Prostate gland (tissue), 2 donors: ENCODE measurements at places on chromosomes 13 and 19. TPM values are rescaled to one million over a fixed set of nuclear protein-coding genes. Genes with fewer than 3 reads are reported as not detected.

- no peak for DNase-seq
Measured at GRCh38 chr13:75792526-75793187, 156.5 kb downstream of the LMO7 start.

DNA sequence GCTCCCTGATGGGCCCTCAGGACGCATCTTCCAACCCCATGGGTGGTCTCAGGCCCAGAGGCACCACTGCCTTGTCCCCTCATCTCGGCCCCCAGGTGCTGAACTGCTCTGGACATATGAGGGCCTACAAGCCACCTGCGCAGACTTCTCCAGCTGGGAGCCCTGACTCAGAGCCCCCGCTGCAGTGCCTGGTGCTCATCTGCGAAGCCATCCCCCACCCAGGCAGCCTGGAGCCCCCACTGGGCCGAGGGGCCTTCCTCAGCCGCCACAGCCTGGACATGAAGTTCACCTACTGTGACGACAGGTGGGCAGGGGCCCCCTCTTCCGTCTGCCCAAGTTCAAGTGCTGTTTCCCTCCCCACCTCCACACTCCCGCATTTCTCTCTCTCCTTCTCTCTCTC is 12.2 kb downstream of the HIF3A start:
- DNase-seq: no peak

DNA sequence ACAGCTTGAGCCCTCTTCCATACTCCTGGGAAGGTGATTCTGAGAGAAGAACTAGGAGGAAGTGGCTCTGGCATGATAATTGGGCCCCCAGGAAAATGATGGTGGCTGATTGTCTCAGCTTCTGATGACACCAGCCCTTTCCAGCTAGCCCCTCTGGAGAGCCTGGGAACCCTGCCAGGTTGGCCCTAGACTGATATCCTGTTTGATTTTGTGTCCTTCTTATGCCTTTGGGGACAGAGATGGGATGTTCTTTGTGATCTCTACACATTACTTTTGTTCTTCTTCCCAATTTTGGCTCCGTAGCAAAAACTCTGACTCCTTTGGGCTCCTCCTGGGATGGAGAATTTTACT is 39.7 kb downstream of the ERICH6B start:
- DNase-seq: no peak

DNA sequence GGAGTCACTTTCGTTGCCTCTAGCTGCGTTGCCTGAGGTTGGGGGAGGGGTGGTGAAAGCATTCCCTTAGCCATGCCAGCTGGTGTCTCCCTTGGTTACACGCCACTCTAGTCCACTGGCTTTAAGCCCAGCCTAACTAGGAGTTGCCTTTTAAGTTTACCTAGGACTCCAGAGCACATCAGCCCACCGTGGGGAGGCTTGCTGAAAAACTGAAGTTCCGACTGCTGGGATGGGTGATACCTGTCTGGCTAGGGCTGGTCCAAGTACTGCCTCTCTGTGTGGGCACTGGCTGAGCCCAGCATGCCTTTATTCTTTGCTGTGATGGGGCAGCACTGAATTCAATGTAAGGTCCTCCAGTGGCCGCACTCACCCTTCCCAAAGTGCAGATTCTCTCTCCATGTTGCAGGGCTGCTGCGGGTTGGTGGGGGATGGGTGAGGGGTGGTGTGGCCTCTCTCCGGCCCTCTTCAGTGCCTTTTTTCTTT is 11.8 kb upstream of the CEACAM1 start:
- no peak for DNase-seq

GRCh38 chr19:45311621-45312020 is 11.1 kb downstream of the CKM start:
- DNase-seq: no peak

DNA sequence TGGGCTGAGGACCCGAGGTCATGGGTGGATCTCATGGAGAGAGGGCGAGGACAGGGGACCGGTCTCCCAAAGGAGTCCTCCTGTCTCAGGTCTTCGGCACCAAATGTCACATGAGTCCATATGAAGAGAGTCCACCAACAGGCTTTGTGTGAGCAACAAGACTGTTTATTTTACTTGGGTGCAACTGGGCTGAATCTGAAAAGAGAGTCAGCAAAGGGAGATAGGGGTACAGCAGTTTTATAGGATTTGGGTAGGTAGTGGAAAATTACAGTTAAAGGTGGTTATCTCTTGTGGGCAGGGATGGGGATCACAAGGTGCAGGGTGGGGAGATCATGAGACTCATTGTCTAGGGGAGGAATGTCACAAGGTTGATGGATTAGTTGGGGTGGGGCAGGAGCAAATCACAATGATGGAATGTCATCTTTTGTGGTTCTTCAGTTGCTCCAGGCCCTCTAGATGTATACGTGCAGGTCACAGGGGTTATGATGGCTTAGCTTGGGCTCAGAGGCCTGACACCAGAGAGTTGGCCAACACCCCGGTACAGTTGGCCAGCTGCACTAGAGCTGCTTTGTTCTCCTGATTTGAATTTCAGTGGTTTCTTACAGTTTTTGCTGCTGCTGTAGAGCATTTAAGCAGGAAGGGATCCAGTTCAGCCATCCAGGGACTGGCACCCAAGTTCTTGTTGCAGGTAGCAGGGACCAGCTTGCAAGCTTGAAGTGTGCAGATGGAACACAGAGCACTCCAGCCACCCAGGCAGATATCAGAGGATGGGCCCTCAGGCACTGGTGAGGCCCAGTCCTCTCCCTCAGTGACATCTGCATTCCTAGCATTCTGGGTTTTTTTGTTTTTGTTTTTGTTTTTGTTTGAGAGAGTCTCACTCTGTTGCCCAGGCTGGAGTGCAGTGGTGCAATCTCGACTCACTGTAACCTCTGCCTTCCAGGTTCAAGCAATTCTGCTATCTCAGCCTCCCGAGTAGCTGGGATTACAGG is 26.4 kb upstream of the IGFL1 start:
- DNase-seq: no peak

DNA sequence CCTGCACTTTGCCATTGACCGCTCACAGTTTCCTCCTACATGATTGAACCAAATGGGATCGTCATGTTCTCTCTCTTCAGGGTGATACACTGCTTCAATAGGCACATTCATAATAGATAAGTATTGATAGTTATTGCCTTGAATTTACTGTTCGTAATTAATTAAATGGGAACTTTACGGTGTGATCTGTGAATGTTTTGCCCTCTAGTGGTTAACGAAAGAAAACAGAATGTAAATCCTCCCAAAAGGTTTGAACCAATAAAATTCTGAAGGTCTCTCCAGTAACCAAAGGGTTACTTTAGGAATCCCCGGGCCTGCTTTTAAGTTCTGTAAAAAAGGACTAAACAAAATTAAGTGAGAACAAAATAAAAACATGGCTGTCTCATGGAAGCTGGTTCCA is 389.3 kb downstream of the DACH1 start:
- DNase-seq: no peak

DNA sequence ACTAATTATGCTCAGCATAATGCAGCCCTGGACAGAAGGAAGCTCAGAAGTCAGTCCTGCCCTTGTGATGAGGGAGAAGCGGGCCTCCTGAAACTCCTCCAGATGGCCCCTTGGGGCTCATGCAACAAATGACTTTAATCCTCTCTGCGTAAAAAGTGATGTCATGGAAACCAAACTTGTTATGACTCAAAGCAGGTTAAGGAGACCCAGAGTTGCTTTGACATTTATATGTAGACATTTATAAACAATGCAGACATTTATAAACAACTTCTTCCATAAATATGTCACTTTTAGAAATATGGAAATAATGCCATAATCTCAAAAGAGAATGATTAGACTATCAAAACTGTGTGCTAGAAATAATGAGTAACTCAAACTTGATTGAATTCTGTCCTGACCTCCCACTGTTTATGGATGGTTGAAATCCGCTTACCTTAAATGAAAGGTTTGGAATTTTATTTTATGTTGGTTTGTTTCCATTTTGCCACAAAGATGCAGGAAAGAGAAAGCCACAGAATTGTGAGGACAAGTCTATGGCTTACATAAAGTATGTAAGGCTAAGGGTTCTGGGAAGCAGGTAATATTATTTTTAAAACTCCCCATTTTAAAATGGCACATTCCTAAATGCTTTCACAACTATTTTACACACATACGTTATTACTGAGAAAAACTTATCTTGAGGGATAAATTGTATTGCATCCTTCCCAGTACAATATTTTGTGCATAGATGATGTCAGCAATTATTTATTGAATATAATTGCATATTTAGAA is 73.7 kb downstream of the CYSLTR2 start:
- DNase-seq: no peak

DNA sequence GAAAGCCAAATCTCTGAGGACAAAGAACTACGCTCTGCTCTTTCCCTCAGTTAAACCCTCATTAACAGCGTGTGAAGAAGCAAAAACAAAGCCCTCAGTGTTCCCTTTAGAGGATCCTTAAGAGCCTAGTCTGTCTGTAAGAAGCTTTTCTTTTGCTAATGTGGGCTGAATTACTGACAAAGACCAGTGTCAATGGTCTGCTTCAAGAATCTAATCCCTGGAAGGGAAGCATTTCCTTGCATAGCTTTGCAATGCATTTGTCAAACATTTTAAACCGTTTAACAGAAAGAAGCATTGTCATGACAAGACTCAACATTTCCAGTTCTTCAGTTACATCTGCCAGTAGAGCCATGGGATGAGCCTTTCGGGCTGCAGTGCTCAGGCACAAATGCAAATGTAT is 64.9 kb downstream of the EDNRB start:
- DNase-seq: no peak

DNA sequence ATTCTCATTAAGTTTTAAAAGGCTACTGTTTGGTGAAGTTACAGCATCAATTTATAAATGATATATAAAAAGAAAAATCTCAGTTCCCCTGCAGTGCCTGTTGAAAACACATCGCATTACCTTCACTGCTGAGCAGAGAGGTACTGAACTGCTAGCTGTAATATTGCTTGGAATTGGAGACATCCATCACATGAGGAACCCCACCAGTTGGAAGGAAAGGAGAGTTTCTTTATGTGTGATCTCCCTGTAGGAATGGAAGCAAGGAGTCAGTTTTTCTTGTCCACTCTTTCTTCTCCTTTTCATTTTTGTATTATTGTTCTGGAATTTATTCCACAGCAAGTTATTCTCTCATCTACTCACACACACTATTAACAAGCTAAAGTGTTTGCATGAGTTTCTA is 1586.0 kb upstream of the PRR20A start:
- DNase-seq: no peak

The ZNF296 gene
- total RNA-seq: 0.87 TPM

- no peak for DNase-seq
Measured at GRCh38 chr13:103931885-103932284, 865.7 kb upstream of the SLC10A2 start.

DNA sequence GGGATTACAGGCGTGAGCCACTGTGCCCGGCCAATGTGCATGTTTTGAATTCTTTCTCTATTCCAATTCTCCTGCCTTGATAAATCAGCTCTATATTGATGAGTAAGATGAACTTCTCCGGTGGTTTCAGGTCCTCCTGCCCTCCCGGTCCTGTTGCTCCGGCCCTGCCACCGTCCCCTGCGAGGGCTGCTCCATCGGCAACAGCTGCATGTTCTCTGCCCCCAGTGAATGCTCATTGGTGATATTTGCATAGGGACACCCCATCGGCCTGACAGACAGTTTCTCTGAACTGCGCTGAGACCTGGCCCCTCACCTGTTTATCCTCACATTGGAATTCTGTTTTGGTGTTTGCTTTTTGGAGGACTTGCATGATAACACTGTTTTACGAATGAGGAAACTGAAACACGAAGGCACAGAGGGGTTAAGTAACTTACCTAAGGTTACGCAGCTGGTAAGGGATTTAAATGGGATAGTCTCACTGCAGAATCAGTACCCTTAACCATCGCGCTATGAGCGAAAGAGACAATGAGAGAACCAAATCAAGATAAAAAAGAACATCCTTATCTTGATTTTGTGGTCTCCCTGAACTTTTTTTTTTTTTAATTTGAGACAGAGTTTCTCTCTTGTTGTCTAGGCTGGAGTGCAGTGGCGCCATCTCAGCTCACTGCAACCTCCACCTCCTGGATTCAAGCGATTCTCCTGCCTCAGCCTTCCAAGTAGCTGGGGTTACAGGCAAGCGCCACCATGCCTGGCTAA is 32.2 kb downstream of the ZNF557 start:
- DNase-seq: no peak

DNA sequence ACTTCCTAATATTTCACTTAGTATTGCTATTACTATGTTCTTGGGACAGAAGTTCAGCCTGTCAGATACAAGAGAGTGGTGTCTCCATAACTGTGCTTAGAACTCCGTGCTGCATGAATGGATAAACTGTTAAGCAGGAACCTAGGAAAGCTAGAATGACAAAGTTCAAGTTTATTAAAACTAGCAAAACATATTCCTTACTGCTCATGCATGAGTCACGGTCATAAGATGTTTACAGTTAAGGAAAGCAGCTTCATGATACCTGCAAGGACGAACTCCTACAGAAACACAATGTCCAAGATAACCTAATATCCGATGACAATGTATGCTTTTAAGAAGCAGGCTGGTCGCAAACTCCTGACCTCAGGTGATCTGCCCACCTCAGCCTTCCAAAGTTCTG is 6.0 kb upstream of the ZNF765 start:
- no peak for DNase-seq

GRCh38 chr19:48489608-48490216 is 20.5 kb downstream of the CYTH2 start:
- DNase-seq: peak; percentile 61

The FBXO17 gene
- 25.9 TPM for total RNA-seq

The NUDT19 gene
- total RNA-seq: 22.4 TPM

DNA sequence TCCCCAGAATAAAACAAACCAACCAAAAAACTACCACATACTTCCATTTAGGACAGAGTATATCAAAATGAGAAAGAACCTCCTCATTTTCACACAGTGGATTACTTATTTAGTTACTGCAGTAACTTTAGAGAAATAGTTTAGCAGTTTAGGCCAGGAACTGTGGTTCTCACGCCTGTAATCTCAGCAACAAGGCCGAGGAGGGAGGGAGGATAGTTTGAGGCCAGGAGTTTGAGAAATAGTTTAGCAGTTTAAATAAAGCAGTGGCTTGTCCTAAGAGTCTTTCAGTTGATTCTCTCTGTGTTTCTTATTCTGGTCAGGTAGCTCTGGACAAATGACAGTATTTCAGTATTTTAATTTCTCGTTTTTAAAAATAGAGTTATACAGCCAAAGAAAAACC is 9.4 kb downstream of the HMGB1 start:
- DNase-seq: no peak

The CGB2 gene
- total RNA-seq: not detected

- DNase-seq: no peak
Measured at GRCh38 chr13:113170511-113170910, 12.1 kb downstream of the PROZ start.

DNA sequence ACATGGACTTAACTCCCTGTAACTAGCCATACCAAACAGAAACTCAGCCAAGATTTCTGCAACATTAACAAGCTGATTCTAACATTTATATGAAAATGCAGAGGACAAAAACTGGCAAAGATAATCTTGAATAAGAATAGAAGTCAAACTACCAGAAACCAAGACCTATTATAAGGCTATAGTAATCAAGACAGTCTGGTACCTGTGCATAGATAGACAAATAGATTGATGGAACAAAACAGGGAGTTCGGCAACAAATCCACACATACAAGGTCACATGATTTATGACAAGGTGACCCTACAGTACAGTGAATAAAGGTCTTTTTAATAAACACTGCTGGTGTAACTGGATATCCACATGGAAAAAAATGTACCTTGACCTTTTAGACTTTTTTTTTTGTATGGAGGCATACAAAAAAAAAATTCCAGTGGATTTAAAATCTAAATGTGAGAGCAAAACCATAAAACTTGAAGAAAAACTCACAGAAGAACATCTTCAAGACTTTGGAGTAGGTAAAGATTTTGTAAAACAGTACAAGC is 2.9 kb upstream of the RFC3 start:
- DNase-seq: no peak
